Stromal cell of bone marrow (primary cell): ENCODE measurements at places on chromosomes 3 and 15.

DNA sequence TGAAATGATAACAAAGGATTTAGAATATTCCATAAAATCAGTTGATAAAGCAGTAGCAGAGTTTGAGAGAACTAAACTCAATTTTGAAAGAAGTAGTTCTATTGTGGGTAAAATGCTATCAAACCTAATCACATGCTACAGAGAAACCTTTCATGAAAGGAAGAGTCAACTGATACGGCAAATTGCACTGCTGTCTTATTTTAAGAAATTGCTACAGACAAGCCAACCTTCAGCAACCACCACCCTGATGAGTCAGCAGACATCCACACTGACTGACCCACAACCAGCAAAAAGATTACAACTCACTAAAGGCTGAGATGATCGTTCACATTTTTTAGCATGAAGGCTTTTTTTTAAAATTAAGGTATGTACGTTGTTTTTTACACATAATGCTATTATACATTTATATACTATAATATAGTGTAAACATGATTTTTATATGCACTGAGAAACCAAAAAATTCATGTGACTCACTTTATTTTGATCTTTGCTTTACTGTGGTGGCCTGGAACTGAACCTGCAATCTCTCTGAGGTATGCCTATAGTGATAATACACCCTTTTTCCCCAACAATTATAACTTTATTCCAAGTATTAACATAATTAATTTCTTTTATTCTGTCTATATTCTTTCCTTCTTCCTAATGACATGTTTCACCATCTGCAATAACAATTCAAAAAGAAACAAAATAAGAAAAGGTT is 109.9 kb downstream of the TBC1D5 start:
- DNase-seq = peak; percentile 51

GRCh38 chr3:165206454-165207266 is 10.5 kb upstream of the SLITRK3 start:
- DNase-seq = peak; percentile 66

GRCh38 chr3:127784865-127785710 is 37.2 kb downstream of the MGLL start:
- DNase-seq = no peak

DNA sequence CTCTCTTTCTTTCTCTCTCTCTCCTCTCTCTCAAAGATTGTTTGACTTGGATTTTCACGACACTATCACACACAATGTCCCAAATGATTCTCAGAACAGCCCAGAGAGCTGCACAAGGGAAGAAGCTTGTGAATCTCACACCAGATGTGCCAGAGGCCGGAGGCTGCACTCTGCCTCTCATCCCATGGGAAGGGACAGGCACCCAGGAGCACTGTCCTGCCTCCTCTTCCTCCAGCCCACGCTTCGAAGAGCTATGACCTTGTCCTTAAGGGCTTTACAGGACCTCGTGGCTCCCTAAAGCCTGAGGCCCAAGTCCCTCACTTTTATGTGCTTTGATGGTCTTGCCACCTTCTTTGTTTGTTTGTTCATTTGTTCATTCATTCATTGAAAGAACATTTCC is 267.6 kb downstream of the FAM43A start:
- DNase-seq = no peak

- peak; percentile 84 for DNase-seq
These were observed 60.7 kb upstream of the HEG1 start for GRCh38 chr3:125116311-125117080.

DNA sequence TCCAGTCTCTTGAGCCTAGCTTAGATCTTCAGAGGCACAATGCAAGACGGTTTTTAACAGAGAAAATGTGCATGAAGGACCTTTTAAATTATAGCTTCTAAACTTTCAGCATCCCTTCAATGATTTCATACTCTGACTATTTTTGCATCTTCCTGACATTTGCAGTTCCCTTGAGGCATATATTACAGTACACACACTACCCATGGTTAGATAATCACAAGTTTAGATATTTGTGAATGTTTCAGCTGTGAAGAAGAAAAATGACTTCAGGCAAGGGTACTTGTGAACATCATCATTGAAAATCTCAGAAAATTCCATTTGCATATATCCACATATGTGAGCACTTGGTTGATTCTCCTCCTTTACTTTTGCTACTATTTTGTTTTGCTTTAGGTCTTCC is 341.5 kb downstream of the ROBO2 start:
- no peak for DNase-seq

DNA sequence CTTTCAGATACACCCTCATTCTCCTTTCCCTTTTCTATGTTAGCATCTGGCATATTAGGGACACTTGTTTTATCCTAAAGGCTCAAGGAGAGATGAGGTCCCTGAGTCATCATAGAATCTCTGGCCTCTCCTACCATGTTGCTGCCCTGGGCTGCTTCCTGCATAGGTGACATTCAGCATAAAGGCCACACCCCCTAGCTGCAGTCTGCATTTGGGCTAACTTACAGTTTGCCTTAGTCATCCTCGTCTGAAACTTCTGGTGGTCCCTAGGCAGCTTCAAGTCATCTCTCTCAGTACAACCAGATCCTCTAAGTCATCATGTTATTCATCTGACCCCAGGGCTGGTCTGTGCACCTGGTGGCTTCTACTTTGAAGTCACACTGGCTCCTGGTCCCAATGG is 982.7 kb upstream of the NR2F2 start:
- no peak for DNase-seq

DNA sequence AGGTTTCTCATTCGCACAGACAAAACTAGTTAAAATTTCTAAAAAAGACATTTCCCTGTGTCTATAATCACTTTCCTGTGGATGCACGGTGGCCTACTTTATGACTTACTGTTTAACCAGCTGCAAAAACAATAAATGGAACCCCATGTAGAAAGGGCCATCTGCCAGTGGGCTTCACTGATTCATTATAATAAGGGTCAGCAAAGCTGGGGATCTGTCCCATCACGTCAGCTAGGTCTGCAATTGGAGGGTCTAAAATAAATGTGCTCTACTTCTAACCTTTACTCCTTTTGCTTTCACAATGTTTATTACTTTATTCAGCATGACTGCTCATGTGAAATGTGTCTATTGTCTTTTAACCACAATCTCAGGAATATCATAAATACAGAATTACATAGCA is 43.1 kb upstream of the NMD3 start:
- no peak for DNase-seq

DNA sequence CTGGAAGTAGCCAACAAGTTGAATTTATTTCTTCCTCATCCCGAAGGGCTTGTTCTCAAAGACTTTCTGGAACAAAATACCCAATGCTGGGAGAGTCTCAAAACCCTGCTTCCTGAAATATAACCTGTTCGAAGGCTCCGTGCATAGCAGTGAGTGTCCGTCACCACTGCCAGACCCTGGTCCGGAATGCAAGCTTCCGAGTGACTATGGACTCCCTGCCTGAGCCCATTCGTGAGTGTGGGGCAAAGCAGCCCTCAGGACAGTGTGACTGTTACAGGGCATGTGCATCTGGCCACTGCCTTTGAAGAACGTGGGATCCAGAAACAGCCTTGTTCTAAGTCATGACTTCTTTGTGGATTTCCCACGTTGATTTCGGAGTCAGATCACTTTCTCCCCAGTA is 214.5 kb upstream of the IGF1R start:
- DNase-seq = no peak

DNA sequence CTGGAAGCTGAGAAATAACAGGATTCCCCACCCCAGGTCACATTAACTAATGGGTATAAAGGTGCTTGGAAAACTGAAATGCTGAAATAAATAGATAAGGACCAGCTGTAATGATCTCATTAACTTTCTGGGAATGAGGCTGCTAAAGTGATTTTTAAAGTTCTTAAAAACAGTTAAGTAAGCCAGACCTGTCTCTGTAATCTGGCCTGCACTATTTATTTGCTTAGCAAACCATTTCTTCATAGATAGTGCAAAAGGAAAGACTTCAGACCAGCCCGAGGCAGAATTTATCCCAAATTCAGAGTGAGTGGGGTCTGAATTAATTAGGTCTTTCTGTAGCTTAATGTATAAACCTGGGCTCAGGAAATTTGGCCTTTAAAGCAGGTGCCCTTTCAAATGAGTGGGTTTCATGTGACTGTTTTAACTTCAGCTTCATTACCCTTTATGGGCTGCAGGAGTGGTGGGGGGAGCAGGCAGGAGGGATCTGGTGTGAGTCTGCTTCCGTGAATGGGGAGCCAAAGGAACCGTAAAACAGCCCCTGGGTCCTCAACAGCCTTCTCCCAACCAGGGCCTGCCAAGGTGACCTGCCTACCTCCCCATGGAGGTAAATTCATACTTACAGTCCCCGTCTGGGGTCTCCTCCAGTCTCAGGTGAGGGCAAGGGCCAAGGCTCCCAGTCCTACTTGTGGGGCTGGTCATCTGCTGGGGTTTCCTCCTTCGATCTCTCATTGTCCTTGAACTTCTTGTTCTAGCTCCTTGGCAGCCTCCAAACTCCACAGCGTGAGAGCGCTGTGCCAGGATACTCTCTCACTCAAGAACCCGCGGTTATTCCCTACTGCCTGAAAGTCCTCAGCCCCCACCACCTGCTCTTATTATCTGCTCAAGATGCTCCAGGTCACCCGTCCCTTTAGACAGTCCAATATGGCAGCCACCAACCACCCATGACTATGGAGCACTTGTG is 31.2 kb downstream of the MAGEF1 start:
- DNase-seq = no peak

GRCh38 chr3:13704174-13704573 is 155.2 kb downstream of the FBLN2 start:
- no peak for DNase-seq

DNA sequence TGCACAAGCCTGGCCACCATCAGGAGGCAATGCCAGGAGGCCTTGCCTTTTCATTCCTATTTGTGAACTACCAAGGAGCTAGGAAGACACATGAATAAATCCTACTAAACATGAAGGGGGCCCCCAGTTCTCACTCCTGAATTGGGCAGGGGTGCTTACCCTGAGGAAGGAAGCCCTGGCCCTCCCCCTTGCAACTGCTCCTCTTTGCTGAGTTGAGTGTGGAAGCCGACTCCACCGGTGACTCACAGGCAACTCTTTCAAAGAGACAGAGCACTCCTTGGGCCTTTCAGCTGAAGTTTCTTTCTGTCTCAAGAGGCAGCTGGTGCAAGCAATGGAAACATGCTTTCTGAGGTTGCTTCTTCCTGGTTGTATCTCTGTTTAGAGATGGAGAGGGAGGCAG is 1.7 kb downstream of the GABRG3 start:
- DNase-seq = no peak

- DNase-seq = no peak
These were observed 27.0 kb upstream of the RASGRF1 start for GRCh38 chr15:79117442-79118204.

GRCh38 chr3:188876370-188876769 is 295.4 kb upstream of the TPRG1 start:
- no peak for DNase-seq

- no peak for DNase-seq
These were observed 109.2 kb upstream of the FHIT start for GRCh38 chr3:61360297-61360965.

GRCh38 chr15:63040509-63040908 is 2.0 kb upstream of the TPM1 start:
- no peak for DNase-seq

DNA sequence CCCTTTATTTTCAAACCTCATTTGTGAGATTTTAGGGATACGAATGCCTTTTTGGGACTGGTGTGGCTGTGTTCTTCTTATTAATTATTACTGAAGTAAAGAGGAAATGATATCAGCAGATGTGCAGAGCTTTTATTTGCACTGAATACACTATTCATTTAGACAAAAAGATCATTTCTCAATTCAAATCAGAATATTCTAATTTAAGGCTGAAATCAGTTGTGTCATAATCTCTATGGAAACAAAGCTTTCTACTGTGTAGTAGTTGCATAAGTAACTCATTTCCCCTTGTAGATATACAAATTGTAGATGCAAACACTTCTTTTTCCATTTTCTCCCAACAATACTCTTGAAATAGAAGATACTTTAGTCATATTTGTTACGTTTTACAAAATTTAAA is 56.0 kb downstream of the PDE8A start:
- DNase-seq = no peak

- DNase-seq = peak; percentile 63
These were observed 79.4 kb downstream of the LPP start for GRCh38 chr3:188233320-188233719.

- no peak for DNase-seq
These were observed 71.3 kb upstream of the CGNL1 start for GRCh38 chr15:57305009-57305408.

DNA sequence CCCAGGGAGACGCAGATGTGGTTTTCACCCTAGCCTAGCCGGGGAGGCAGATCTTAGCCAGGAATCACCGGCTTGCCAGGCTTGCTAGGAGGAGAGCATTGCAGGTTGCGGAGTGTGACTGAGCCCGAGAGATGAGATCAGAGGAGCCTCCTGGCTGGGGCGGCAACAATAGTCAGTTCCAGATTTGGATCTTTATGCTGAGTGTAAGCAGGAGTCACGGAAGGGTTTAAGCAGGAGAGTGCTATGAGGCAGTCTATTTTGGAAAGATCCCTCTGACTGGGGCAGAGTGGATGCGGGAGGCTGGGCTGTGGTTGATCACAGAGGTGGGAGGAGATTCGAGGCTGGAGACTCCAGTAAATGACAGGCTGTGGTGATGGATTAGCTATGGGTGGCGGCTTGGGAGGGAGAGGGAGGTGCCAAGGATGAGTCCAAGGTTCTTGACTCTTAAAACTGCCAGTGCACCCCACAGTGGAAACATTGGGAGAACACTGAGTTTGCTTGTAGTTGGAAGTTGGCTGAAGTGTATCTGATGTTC is 10.4 kb upstream of the BAHD1 start:
- DNase-seq = peak; percentile 73

GRCh38 chr3:3744826-3745225 is 54.4 kb upstream of the LRRN1 start:
- DNase-seq = no peak

- DNase-seq = no peak
These were observed 36.3 kb upstream of the UTS2B start for GRCh38 chr3:191366675-191367074.

- DNase-seq = no peak
These were observed 23.9 kb upstream of the NEK10 start for GRCh38 chr3:27392950-27393679.

GRCh38 chr15:83654379-83655236 is 685 bp downstream of the ADAMTSL3 start:
- DNase-seq = no peak

GRCh38 chr3:52787672-52788625 is 6.6 kb upstream of the ITIH3 start:
- DNase-seq = no peak

DNA sequence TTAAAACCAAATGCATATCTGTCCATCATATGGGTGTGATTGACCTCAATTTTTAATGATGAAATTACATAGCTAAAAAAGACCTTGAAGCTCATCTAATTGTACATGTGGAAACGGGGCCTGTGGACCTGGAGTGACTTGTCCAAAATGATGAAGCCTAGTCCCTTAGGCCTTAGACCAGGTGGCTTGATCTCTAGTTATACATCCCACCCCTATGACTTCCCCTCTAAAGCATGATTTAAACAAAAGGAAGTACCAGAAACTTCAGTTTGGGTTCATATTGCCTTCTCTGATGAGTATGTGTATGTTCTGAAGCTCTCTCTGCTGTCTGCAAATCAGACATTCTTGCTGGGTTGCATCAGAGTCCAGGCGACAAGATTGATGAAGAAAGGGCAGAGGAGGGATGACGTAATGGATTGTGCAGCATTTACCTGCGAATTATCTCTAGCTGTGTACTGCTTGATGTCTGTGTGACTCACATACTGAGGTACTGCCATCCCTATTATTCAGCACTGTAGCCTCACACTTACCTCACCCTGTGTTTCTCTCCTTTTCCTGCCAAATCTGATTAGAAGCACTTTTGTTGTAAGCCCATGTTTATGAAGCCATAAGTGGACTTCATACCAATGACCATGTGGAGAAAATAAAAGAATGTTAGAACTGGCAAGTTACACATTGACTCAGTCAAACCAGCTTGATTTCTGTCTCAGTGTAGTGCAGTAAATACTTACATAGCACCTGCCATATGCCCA is 111.5 kb downstream of the FILIP1L start:
- DNase-seq = no peak
